ENCODE measurements at places on chromosomes 1 and 21. TPM values are rescaled to one million over a fixed set of nuclear protein-coding genes. Genes with fewer than 3 reads are reported as not detected.

LIN28A gene
- total RNA-seq = not detected

OVAAL gene
- total RNA-seq = not detected

C1orf53 gene
- total RNA-seq = 3.3 TPM

KLHDC7A gene
- total RNA-seq = under 0.01 TPM

DNA sequence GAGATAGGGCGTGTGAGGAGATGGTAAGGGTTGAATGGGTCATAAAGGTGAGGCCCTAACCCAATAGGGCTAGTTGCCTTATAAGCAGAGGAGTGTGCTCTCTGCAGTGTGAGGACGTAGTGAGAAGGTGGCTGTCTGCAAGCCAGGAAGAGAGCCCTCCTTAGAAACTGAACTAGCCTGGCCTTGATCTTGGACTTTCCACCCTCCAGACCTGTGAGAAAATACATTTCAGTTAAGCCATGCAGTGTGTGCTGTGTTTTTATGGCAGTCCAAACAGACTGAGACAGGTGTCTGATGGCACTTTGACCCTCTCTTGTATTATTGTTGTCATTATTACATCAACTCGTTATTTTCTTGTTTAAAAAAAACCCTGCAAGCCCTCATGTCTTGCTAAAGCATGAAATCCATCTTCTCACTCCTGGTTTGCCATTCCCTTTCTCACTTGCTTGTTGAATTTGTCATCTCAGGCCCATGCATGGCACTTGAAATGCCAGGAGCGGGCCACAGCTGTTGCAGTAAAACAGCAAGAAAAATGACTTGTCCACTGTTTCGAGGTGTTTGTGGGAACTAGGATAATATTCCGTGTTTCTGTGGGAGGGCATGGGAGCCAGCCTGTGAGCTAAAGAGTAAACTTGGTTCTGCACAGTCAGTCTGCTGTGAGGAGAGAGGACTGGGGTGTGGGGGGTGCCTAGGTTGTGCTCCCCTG, 78.6 kb downstream of the STUM start:
- DNase-seq = peak; percentile 47

DNA sequence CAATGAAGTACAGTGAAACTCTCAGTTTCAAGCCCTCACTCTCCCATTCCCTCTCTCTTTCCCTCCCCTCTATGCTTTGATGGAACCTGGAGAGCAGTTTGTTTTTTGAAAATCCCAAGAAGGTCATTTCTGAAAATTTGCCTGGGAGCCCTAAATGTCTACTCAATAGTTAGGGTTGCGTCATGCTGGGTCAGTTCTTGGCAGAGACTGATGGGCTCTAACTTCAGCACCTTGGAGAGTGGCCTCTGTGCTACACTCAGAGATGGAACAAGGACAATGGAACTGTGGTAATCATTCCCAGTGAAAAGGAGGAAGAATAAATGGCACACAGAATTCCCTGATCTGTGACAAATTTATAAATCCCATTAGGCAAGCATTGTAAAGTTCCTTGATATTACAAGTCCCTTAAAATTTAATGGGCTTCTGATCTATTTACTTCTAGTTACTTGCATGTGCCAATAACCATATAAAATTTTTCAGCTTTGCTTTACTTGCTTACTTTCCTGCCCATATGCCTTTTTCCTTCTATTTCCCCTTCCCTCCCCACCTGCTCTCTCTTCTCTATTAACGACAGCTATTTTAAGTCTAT, 182.9 kb upstream of the KCND3 start:
- DNase-seq = no peak

DNA sequence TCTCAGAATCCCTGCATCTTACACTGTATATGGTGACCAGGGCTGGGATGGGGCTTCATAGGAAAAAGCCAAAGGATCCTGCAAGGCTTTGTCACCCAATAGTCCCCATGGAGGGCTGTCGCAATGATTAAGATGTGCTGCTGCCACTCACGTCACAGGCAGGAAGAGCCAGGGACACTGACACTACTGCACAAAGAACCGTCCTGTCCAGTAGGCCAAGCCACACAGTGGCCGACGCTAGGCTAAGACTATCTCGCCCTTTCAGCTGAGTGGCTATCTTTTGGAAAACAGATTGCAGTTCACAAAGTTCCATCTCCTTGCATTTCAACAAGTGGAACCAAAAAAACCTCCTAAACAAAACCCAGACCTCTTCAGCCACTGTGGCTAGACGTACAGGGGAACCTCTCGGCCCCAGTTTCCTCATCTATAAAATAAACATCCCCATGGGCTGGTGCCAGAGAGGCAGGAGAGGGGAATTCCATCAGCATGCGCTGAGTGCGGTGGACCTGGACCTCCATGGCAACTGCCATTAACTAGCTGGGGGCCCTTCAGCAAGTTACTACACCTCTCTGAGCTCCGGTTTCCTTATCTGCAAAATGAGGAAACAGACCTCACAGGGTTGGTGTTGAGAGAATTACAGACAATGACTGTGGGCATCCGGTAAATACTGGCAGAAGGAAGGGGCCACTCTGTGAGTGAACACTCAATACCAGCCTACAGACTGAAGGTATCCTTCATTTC, 8.7 kb downstream of the CAPZB start:
- DNase-seq = no peak

DNA sequence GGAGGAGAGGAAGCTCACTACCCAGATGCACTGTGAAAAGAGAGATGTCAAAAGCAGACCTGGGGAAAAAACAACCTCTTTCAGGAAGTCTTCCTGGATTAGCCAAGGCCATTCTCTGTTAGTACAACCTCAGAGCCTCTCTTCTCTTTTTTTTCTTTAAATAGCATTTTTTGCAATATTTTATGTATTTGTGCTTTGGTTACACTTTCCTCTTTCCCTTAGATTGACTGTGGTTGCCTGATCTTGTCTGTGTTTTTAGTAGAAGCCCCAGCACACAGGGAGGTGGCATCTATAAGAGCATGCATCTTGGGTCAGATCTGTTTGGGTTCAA, 18.8 kb downstream of the SLC26A9 start:
- DNase-seq = no peak

- no peak for DNase-seq
Observed at GRCh38 chr1:228794810-228795209, 59.5 kb downstream of the RHOU start.

DNA sequence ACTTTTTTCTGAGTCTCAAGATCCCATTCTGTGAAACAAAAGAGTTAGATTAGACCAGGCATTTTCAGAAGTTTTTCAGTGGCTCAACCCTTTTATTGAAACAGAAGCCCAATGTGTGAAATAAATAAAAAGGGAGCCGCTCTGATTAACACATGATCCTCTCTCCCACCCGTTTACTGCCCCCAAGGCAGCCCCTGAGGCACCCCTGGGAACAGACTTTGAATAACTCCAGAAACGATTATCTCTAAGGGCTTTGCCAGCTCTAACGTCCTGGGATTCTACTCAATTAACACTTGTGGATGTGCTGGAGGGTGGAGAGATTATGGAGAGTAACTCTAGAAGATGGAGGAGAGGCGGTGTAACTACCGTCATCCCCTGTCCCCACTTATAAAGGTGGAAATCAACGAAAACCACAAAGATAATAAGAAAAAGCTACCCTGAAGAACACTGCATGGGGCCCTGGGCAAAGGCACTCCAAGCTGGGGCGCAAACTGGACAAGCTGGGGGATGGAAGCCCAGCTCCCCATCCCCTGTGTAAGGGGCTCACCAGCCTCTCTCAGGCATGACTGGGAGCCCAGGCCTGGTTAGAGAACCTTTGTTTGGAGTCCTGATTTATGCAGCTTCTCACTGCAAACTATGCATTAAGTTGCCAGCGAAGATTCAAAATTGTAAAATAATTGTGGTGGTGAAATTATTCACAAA, 39.0 kb upstream of the GRIK3 start:
- DNase-seq = no peak

- DNase-seq = no peak
Observed at GRCh38 chr1:205930799-205931281, 12.4 kb downstream of the SLC26A9 start.

DNA sequence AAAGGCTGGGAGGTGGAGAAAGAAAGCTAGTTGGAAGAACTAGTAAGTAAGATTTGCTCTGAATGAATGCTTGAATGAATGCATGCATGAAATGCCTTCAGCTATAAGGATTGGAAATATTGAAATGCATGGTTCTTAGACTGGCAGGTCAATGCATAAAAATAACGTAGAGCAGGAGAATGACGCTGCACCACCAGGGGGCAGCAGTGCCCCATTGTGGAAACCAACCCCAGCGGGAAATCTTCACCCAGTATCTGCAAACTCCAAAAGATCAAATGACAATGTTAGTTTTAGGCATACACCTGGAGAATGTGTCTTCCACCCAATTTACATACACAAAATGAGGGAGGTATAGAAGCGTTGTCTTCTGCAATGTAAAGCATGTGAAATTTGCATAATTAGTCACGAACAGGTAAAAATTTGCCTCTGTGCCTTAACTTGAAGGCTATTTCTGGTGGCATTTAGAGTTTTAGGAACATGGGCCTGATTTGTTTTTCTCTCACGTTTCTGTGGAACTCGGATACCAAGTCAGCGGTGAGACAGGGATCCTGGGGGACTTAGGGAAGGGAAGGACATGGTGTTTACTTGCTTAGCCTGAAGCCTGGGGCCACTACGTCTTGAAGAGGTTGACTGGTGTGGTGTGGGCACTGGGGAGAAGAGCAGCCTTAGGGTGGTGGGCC, 78.6 kb downstream of the HHAT start:
- DNase-seq = peak; percentile 74

GRCh38 chr1:29081201-29081600, 42.5 kb downstream of the TMEM200B start:
- DNase-seq = no peak

DNA sequence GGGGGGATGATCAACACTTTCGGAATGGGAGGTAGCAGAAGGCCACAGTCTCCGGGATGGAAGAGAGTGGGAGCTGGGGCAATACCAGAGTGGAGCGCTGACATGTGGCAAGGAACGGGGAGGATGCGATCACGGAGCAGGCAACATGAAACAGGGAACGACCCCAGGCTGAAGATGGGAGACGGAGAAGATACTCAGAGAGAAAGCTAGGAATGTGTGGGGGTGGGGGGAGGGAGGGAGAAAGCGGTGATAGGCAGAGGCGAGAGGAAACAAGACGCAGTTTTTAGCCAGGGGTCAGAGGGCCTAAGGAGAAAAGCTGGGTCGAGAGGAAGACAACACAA, 577 bp downstream of the RAB3GAP2 start:
- DNase-seq = no peak

GRCh38 chr1:174976436-174977108, 23.2 kb upstream of the CACYBP start:
- DNase-seq = no peak

GRCh38 chr1:241332987-241333386, 24.0 kb downstream of the RGS7 start:
- no peak for DNase-seq

DNA sequence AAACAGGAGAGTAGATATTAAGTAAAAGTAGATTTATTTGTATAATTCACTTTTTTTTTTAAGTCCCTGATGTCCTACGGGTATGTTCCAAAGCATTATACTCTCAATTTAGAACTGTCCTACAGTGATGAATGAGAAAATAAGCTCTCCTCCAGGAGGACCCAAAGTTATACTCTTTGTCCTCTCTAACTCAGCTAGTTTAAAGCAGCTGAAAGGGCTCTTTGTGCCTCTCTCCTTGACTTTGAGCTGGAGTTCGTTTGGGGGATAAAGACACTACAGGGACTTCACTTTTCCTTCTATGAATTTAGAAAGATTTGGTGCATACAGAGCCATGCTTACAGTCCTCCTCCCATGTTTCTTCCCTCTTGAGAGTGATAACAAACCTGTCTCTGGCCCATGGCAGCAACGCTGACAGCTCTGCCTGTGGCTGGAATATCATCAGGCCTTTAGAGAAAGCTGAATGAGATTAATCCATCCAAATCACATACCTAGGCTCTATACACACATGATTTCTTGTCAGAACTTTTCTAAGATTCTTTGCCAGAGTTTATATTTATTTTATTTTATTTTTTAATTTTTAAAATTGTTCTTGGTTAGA, 134.3 kb downstream of the PIK3R3 start:
- no peak for DNase-seq

DNA sequence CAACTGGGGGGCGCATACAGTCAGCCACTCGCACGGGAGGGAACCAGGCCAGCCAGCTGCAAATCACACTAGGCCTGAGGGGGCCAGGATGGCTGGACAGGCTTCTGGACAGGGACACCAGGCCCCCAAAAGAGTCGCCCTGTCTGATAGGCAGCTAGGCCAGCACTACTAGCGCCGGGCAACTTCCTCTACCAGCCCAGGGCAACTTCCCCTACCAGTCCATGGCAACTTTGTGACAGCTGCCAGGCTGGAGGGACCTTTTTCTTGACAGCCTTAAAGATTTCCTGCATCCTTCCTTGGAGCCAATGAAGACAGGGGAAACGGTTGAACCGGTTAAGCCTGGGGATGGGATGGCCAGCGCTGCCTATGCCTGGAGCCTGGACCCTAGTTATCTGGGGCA, 5.1 kb downstream of the IFFO2 start:
- no peak for DNase-seq

- DNase-seq = no peak
Observed at GRCh38 chr1:14926818-14927575, 226.6 kb upstream of the TMEM51 start.

- no peak for DNase-seq
Observed at GRCh38 chr1:165843304-165843703, 15.9 kb downstream of the UCK2 start.
